ENCODE measurements at places on chromosomes 2 and 18.

GRCh38 chr2:40896358-40896757 is 444.5 kb upstream of the SLC8A1 start:
- no peak for DNase-seq

GRCh38 chr2:218168016-218168415 is 1.3 kb upstream of the CXCR1 start:
- no peak for DNase-seq

- no peak for DNase-seq
Measured at GRCh38 chr2:207289295-207290018, 123.7 kb upstream of the KLF7 start.

GRCh38 chr2:36729067-36729466 is 32.6 kb downstream of the VIT start:
- no peak for DNase-seq

DNA sequence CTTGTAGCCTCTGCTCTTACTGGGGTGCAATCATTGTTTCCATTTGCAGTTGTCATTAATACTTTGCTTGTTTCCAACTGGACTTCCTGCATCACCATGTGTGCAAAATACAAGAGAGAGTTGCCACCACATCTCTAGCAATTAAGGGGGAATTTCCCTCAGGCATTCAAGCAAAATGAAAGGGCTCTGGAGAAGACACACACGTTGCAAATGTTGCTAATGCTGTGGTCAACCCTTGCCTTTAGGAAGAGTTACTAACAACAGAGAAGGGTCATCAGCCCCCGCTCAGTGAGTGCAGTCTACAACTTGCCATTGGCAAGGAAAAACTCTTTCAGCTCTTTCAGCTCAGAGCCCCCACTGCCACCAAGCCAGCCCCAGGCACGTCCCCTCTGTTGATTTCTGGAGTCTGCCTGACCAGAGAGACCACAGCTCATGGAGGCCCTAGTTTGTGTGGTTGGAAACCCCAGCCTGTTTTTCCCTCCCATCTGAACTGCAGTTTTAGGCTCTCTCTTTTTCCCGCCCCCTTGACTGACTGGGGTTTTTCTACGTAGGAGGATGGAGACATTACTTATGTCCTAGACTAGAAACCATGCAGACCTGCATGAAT is 25.9 kb upstream of the GPR45 start:
- DNase-seq: no peak

- DNase-seq: no peak
Measured at GRCh38 chr2:239870863-239871262, 154.3 kb downstream of the NDUFA10 start.

GRCh38 chr2:108958002-108958401 is 31.0 kb downstream of the EDAR start:
- DNase-seq: no peak

DNA sequence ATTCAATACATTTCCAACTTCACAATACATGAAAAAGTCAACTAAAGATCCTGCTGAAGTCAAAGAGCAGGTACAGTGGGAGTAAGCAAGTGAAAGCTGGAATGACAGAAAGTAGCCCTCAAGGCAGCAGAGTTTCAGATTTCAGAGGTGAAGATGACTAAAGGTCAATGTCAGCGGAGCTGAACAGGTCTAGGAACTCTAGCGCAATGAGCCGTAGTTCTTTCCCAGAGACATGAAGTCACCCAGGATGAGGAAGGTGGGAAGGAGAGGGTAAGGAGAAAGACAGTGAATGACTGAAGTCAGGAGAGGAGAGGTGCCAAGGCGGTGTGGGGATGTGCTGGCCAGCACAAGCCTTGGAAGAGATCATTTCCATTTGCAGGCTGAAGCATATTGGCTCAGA is 28.1 kb downstream of the PTPN2 start:
- DNase-seq: no peak

Measured in activated naive CD4-positive, alpha-beta T cell treated with anti-CD3 and anti-CD28 coated beads, Interleukin-2, amount 50 U/mL, for 16 hours (primary cell).